ENCODE measurements at places on chromosomes 7 and 10.

- DNase-seq, result no peak
Measured at GRCh38 chr10:114920459-114920858, 17.5 kb upstream of the TRUB1 start.

DNA sequence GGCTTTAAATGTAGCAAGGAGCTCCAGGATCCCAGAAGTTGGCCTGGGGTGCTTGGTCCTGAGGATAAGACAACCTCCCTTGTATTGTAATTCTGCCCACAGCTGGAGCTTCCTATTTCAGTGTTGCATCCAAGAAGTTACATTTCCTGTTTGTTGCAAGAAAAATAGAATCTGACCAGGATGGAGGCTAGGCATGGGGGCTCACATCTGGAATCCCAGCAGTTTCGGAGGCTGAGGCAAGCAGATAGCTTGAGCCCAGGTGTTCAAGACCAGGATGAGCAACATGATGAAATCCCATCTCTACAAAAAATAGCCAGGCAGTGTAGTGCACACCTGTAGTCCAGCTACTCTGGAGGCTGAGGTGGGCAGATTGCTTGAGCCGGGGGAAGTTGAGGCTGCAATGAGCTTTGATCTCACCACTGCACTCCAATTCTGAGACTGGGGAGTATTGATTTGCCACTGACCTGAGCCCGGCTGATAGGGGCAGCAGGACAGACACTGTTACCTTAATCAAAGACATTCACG lies 766 bp upstream of the ITIH2 start:
- DNase-seq, result no peak

DNA sequence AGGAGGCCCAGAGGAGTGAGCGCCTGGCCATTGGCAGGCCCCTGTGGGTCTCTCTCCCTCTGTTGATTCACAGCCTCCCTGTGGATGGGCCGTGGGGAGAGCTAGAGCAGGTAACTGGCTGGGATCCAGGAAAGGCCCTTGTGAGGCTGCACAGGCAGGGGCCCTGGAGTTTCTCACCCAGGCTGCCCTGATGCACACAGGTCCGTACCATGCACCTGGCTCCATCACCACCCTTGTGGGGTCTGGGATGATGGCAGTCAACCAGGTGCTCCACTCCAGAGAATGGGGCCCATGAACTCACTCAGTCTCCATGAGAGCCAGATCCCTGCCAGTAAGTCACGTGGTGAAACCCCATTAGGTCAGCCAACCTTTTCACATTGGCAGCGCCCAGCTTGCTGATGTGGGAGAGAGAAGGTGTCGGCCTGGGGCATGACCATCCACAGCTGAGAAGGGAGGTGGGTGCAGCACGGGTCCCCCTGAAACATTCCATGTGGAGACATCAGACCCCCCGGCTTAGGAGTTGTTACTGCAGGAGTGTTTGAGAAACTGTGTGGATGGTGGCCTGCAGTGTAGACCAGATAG lies 320.8 kb downstream of the ADARB2 start:
- no peak for DNase-seq

- peak; percentile 41 for DNase-seq
Measured at GRCh38 chr7:144513334-144513733, 109.8 kb upstream of the NOBOX start.

GRCh38 chr10:96205580-96205979 lies 65.8 kb downstream of the BLNK start:
- no peak for DNase-seq

DNA sequence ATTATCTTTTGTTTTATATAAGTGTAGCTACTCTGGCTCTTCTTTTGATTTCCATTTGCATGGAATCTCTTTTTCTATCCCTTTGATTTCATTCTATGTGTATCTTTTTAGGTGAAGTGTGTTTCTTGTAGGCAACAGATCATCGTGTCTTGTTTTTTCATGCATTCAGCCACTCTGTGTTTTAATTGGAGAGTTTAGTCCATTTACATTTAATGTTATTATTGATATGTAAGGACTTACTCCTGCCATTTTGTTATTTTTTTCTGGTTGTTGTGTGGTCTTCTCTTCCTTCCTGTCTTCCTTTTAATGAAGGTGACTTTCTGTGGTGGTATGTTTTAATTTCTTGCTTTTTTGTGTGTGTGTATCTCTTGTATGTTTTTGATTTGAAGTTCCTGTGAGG lies 81.6 kb downstream of the BBS9 start:
- no peak for DNase-seq

GRCh38 chr7:88759230-88760135 lies at the start of gene ZNF804B:
Gene ZNF804B, plus strand, starts transcription at chr7:88759700. Its CDS starts 277 bp downstream, at chr7:88759977.
- no peak for DNase-seq

DNA sequence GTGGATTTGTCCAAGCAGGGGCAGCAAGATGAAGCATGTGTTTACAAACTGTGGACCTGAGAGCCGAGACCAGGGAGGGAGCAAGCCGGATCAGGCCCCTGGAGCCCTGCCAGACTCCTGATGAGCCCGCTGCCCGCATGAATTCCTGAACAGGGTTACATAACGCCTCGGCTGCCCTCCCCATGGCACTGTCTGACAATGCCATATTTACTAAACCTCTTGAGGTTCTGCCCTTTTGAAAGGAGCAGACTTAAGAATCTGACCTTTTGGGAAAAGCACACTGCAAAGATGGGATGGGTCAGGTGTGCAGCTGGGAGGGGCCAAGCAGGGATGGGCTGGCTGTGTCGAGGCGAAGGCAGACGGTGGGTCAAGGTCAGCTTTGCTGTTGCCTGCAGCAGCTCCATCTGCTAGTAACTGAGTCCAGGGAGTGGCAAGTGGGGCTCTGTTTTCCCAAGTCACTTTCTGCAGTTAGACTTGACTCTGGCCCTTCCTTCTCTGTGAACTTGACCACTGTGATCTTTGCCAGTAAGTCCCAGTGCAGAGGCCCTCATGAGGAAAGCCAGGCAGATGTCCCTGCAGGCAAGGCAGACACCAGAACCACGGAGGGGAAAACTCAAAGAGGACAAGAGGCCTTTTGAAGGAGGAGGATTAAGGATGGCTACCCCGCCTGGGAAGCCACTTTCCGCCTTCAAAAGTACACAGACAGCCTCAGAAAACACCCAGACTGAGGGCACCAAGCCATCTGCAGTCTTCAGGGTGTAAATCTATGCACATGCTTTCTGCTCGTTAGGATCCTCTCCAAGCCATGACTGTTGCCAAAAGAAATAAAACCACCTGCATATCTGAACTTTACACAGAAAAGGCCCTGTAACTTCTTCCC lies 175.8 kb downstream of the TNS3 start:
- DNase-seq, result no peak

DNA sequence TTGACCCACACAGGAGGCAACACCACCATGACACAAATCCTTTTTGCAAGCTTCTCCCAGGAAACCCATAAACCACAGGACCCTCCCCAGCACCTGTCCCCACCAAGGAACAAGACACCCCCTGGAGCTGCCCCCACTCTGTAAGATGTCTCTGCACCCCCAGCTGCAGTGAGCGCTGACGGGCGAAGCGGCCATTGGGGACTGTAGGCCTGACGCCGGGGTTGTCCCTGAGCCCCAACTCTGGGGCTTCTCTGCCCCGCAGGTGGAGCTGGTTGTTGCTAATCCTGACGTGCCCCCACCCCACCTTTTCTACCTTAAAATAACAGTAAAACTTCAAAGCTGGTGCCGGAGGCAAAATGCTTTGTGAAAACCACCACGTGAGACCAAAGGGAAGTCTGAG lies 94.7 kb upstream of the PPP2R2D start:
- no peak for DNase-seq

GRCh38 chr10:86391986-86392722 lies 25.6 kb upstream of the GRID1 start:
- DNase-seq, result no peak

GRCh38 chr10:7467031-7467667 lies 56.3 kb upstream of the SFMBT2 start:
- DNase-seq, result no peak

- DNase-seq, result no peak
Measured at GRCh38 chr10:86670876-86671275, 2.6 kb downstream of the LDB3 start.

GRCh38 chr7:2010551-2011265 lies 222.0 kb downstream of the MAD1L1 start:
- no peak for DNase-seq

GRCh38 chr10:132659206-132660091 lies 121.9 kb downstream of the INPP5A start:
- no peak for DNase-seq

- no peak for DNase-seq
Measured at GRCh38 chr10:88853155-88853881, 1.7 kb upstream of the ANKRD22 start.

DNA sequence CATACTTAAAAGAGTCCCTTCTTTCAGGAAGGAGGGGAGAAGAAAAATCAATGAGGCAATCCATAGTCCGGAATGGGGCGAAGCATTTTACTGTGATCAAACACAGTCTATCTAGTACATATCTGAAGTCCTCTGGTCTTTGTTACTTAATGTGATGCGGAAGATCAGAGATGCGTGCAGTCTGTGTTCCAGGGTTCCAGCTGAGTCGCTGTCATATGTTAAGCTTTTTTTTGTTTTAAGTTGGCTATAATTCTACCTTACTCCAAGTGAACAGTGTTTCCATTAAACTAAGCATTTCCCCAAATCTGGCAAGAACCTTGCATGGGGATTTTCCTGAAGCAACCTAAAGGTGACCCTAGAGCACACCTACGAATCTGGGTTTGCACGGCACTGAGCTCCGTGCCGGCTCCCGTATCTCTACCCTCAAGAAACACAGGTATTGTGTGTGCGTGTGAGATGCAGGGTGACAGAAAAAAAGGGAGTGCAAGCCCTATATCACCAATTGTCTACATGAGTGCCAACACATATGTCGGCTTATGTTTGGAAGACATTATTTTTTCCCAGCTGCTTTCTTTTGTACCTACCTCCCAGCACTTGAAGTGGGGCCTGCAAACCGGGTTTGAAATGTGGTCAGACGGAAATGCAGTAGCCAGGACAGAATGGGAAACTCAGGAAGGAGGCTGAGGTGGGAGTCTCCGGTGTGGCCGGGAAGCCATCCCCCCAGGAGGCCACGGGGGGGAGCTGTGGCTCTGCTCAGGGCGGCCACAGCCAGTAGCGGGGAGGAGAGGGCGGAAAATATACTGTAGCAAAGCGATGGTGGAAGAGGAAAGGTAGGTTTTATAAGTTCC lies 435.8 kb upstream of the MGMT start:
- peak; percentile 39 for DNase-seq

Measured in GM12865 (cell line).